AG08395 (cell line): ENCODE measurements at places on chromosomes 2 and 18.
A peak's percentile ranks its signal among the peaks of the same experiment; 100 is the strongest.

- no peak for DNase-seq
Measured at GRCh38 chr18:35484034-35484433, 13.7 kb downstream of the INO80C start.

DNA sequence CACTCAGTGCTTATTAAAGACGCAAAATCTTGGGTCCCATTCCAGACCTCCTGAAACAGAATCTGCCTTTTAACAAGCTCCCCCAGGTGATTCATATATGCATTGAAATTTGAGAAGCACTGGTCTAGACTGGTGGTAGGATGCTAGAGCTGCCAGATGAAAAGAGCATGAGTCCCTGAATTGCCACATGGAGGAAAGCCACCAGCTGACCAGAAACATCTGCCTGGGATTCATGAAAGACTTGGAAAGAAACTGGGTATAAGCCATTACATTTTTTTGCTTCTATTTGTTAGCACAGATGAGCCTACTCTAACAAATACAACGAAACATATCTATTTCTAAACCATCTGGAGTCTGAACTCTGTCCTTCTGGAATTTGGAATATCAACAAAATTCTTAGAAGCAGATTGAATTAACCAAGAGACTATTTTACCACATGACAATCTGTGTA, 228.9 kb downstream of the RBM43 start:
- DNase-seq, result peak; percentile 84

GRCh38 chr18:50679056-50679455, 119.2 kb downstream of the MAPK4 start:
- DNase-seq, result no peak

GRCh38 chr2:167293172-167293781, 405.0 kb downstream of the XIRP2 start:
- DNase-seq, result no peak

- no peak for DNase-seq
Measured at GRCh38 chr2:9641641-9642040, 10.8 kb upstream of the YWHAQ start.

- DNase-seq, result peak; percentile 55
Measured at GRCh38 chr18:9814431-9814830, 71.3 kb upstream of the TXNDC2 start.

DNA sequence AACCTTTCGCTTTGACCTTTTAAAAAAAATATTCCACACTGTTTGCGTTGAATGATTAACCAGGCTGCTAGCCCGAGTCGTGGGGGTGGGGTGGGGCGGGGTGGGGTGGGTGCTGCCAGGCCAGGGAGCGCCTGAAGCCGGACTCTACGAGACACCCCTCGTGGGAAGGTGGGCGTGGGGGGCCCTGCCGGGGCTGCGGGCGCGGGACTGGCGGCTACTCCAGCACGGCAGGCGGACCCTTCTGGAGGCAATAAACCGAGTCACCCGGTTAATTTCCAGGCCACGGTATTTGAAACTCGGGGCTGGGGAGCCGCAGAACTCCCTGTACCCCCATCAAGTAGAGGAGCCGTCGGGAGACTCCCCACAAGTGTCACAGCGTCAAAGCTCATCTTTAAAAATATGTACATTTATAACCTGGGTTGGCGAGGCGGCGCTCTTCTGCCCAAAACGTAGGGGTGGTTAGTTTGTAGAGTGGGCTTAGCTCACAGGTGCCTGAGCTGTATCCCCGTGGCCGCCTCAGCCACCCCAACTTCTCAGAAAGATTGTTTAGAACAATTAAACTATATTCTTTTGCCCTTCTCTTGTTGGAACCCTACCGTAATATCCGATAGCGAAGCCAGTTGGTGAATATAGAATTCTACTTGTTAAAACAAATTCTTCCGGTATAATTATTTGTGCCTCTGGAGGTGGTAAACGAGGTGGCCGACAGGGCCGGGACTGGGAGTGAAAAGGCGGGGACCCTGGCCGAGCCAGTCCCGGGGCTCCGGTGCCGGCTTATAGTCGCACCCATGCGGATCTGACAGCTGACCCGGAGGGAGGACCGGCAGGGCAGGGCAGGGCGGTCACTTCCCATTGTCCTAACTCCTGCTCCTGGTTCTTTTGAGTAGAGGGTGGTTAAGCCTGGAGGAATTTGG, 1.4 kb downstream of the B3GNT2 start:
- peak; percentile 44 for DNase-seq

- DNase-seq, result no peak
Measured at GRCh38 chr2:241769819-241770184, 6.8 kb upstream of the GAL3ST2 start.

GRCh38 chr2:235605312-235606003, 111.6 kb downstream of the AGAP1 start:
- DNase-seq, result peak; percentile 97

DNA sequence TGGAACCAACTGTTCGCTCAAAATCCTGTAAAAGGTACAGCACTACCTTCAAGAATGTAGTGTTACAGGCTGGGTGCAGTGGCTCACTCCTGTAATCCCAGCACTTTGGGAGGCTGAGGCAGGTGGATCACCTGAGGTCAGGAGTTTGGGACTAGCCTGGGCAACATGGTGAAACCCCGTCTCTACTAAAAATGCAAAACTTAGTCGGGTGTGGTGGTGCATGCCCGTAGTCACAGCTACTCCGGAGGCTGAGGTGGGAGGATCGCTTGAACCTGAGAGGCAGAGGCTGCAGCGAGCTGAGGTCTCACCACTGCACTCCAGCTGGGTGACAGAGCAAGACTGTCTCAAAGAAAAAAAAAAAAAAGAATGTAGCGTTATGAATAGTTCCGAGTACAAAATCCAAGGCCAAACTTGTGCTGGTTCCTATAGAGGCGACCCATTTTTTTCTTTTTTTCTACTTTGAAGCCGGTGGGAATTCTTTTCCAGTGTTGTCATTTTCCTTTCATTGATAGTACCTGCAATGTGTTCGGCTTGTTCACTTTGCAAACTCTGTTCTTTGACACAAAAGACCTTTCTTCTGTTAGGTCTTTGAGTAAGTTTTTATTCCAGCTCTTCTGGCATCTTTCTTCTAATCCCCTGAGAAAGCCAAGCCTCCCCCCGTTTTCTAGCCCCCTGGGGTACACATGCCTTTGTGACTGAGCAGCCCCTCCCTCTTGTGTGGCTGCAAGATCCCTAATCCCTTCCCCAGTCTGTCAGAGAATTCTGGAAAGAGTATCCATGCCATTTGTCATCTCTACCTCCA, 25.1 kb downstream of the INPP5D start:
- DNase-seq, result no peak

DNA sequence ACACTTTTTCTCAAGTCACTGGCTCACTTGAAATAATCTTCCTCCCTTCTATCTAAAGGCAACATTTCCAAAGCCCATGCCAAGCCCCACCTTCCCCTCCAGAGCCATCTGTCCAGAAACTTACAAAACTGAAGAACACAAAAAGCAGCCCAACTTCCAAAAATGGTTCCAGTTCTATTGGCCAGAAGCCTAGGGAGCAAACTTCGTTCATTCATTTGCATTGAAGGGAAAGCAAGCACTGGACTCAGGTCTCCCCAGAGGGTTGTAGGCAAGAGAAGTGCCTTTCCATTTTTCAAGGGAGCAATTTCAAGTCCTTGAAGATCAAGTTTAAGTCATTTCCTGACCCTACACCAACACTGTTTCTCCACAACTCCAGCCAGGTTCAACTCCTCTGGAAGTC, 585.0 kb downstream of the BCL11A start:
- no peak for DNase-seq

DNA sequence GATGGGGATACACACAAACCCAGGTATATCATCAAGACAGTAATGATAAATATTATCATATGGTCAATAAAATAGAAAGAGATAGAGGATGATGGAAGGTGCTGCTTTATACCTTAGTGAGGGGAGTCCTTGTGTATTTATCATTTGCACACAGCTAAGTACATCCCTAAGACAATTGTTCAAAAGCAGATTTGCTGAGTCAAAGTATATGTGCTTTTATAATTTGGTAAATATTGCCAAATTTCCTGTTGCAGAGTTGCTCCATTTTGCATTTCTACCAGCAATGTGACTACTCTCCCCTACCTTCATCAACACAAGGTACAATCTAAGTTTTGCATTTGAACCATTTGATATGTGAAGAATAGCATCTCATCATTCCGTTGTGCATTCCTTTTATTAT, 22.6 kb upstream of the PLEK start:
- DNase-seq, result no peak

DNA sequence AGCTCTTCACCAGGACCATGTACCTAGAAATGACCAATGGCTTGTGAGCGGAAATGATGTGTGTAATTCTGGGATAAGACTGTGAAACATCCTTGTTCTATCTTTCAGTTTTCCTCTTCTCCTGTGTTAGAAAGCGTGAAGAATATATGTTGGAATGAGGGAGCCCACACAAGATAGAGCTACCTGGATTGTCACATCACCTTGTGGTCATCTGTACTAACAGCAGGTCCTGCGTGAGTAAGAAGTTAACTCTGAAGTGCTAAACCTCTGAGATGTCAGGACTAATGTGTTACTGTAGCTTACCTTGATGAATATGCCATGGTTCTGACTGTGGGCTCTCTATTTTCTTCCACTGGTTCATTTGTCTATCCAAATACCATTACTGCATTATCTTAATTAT, 75.6 kb downstream of the FASTKD2 start:
- no peak for DNase-seq

DNA sequence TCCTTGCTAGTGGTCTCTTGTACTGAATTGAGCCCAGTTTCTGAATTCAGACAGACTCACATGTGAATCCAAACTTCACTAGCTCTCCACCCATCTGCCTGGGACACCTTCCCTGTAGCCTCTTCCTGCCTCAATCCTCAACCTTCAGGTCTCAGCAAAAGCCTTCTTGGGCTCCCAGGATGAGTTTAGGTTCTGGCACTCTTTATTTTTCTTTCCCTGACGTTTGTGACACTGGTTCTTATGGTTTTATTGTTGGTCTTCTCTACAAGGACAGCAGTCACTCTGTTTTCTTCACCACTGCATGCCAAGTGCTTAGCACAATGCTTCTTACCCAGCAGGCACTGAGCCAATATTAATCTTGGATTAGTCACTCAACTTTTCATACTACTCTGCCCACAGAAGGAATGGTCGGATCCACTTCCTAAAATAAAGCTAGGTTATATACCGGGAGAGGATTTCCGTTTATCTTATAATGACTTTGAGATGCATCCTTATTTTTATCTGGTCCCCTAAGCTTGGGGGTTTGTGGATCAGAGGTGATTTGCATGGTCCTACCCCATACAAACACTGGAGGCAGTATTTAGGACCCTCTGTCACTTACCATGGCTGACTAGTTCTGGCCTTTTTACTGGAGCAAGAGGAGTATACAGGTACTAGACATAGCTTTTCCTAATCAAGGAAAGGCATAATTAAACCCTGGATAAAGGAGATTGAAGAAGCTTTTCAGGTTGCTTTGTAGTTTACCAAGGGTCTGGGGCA, 186.3 kb downstream of the MYCN start:
- no peak for DNase-seq

- no peak for DNase-seq
Measured at GRCh38 chr2:240819858-240820606, at the start of gene KIF1A. Gene KIF1A (minus strand): TSS chr2:240820219. CDS start chr2:240797752, 22,467 bp downstream.

DNA sequence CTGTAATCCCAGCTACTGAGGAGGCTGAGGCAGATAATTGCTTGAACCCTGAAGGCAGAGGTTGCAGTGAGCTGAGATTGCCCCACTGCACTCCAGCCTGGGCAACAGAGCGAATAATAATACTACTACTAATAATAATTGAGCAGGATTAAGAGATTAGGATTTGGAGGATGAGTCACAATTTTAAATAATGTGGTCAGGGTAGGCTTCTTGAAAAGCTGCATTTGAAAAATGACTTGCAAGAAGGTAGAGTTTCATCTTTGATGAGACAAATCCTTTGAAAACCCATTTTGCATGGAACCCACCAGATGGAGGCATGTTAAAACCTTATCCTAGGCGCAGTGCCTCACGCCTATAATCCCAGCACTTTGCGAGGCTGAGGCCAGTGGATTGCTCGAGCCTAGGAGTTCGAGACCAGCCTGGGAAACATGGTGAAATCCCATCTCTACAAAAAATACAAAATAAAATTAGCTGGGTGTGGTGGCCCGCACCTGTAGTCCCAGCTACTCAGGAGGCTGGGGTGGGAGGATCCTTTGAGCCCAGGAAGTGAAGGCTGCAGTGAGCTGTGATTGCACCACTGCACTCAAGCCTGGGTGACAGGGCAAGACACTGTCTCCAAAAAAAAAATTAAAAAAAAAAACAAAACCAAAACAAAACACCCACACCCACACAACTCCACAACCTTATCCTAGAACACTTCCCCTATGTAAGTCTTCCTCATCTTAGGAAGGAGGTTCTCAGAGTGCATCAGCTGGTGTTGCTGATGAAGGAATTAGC, 3.3 kb upstream of the ATP8B1 start:
- DNase-seq, result no peak

DNA sequence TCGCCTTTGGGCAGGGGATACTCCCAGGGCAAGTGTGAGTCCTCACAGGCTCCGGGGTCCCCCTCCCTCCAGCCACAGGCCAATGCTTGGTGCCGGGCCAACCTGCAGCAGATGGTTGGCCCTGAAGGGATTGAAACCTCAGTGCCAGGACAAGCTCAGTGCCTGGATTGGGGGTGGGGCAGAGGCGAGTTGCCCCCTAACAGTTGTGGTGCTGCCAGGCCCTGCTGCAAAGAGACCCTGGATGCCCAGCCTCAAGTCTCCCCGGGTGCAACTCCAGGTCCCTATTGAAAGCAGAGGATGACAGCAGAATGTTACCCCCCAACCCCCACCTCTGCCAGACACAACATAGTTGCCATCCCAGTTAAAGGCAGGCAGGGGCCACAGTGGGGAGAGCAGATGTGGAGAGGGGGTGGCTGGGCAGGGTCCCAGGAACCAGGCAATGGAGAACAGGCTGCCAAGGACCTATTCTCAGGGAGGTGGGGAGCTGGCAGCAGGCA, 9.5 kb upstream of the RNF103 start:
- DNase-seq, result no peak

GRCh38 chr2:173568054-173568453, 213.4 kb downstream of the CDCA7 start:
- no peak for DNase-seq

GRCh38 chr2:118133916-118134315, 45.6 kb downstream of the INSIG2 start:
- no peak for DNase-seq

DNA sequence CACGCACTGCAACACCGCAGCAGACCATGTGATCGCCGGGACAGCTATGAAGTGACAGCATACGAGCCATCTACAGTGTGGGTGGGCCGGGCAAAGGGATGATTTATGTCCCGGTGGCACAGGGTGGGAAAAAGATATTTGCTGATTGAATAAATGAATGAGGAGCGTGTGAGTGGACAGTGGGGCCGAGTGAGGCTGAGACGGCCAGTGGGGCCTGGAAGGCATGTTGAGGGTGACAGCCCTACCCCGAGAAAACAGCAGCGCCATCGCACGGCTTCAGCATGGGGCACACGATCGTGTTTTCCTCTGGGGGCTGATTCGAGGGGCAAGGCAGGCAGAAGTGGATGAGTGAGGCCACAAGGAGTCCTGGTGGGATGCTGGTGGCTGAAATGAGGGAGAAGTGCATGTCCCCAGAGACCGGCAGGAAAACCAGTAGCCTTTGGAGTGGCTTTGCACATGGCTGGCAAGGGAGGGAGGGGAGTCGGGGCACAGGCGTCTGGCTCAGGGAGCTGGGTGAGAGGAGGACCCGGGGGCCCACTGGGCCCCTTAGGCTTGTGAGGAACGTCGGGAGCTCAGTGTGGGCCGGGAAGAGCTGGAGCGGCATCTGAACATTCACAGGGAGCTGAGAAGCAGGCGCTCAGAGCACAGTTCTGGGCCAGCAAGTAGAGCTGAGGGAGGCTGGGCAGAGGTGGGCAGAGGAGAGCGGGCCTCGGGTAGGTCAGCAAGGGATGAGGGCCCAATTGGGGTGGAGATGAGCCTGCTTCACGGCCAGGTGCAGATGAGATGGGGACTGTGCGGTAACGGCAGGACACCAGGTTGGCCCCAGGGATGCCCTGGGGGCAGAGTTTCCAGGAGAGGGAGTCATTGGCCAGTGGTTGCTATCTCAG, 32.1 kb upstream of the MAL start:
- DNase-seq, result no peak
